ENCODE measurements at places on chromosomes 5 and 9.

GRCh38 chr9:121292051-121292450 lies 24.1 kb downstream of the GSN start:
- no peak for DNase-seq

GRCh38 chr9:71891557-71892189 lies 19.3 kb downstream of the ABHD17B start:
- no peak for DNase-seq

DNA sequence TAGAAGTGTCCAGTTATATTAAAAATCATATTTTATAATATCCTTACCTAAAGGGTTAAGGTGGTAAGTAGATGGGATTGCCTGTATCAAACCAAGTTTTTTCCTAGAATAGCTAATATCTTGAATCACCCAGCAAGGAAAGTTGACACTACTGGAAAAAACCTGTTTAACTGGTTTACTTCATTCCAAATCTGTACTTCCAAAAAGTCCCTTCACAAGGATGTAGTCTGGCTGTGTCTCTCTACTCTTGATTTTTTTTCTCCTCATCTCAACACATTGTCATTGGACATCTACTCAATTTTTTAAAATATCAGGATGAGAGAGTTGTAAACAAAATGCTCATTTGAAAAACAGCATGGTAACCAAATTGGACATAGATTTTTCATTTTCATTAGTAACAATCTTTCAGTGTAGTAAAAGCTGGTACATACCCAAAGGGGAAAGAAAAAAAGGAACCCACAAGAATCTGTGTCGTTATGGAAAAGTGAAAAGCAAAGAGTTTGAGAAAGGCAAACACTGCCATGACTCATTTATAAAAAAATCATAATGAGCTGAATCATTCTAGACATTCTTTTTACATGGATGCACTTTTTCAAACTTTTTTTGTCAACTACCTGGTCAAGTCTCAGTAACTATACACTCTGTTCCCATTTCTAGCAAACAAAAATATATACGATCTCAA lies 173.5 kb downstream of the GLIS3 start:
- no peak for DNase-seq

- DNase-seq, result no peak
Measured at GRCh38 chr5:2737273-2738155, 14.0 kb downstream of the IRX2 start.
